Inflammatory macrophage (primary cell): ENCODE measurements at places on chromosomes 7 and 10.

GRCh38 chr10:6274484-6274883 is 71.8 kb downstream of the PFKFB3 start:
- DNase-seq, result no peak

DNA sequence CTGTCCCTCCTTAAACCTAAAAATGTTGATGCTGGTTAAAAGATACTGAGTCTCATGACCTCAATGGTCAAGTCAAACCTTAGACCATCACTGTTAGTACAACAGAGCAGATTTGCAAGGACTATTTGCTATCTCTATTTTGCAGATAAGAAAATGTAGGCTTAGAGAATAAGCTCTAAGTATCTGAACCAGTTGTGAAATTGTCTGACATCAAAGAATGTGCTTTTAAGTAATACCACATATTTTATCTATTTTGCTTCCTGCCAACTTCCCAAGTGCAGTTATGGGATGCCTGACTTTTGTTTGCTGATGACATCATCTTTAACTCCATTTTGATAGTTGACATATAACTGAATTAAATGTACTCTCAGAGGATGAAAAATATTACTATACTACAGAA is 83.6 kb upstream of the TMEM106B start:
- DNase-seq, result no peak

GRCh38 chr10:92119340-92119739 is 171.5 kb downstream of the CPEB3 start:
- peak; percentile 23 for DNase-seq

- no peak for DNase-seq
Observed at GRCh38 chr10:131532291-131532690, 220.8 kb upstream of the TCERG1L start.

- no peak for DNase-seq
Observed at GRCh38 chr10:3231951-3232730, 59.6 kb upstream of the PITRM1 start.

GRCh38 chr7:44225566-44226395 is 25.0 kb downstream of the YKT6 start:
- no peak for DNase-seq

DNA sequence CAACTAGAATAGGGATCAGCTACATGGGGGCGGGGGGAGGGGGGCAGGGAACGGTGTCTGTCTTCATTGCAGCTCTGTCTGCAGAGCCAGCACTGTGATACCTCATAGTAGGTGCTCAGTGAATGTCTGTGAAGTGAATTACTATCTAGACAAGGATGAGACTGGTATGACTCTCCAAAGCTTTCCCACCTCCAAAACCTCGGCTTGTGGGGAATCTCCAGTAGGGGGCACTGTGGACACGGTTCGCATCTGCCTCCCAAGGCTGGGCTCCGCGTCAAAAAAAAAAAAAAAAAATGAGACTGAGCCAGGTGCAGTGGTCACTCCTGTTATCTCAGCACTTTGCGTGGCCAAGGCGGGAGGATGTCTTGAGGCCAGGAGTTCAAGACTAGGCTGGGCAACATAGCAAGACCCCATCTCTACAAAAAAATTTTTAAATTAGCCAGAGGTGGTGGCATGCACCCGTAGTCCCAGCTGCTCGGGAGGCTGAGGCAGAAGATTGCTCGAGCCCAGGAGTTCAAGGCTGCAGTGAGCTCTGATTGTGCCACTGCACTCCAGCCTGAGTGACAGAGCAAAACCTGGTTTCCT is 9.6 kb downstream of the TRIM56 start:
- peak; percentile 60 for DNase-seq

DNA sequence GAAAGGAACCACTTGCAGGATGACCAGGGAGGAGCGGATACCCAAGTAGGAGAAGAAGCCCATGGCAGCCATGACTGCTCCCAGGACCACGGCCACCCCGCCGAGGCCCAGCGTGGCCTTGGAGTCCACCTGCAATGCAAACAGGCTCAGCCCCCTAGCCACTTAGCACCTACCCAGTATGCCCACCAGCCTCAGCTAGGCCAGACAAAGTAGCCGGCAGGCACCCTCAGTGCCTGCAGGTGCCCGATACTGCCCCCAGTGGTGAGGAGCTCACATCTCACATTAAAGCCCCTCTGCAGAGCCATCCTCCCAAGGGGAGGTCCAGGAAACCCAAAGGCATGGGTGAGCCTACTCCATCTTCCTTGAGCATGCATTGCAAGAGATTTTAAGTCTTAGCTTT is 6.6 kb downstream of the NPC1L1 start:
- peak; percentile 42 for DNase-seq

DNA sequence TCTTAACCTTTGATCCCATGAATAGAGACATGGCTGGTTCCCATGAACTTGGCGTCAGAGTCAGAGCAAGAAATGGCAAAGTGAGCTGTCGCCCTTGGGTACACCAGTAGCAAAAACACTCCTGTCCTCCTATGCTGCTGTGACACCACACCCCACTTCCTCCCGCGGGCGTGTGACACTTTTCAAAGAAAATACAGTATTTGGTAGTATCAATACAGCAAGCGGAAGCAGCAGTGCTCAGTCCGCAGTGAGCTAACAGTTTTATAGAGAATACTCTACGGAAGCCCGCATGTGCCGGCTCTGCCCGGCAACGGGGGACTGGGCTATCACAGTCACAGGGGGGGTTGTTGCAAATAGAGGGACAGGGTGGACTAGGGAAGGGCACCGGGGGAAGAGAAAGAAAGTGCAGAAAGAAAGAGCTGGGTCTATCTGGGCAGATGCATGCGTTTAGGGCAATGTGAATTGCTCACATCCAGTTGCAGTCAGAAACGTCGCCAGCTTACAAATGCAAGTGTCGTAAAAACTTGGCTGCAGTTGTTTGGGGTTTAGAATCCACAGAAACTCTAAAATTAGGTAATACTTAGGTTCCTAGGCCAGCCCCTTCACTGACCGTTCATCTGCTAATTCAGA is 49.8 kb downstream of the PRKCQ start:
- DNase-seq, result no peak

DNA sequence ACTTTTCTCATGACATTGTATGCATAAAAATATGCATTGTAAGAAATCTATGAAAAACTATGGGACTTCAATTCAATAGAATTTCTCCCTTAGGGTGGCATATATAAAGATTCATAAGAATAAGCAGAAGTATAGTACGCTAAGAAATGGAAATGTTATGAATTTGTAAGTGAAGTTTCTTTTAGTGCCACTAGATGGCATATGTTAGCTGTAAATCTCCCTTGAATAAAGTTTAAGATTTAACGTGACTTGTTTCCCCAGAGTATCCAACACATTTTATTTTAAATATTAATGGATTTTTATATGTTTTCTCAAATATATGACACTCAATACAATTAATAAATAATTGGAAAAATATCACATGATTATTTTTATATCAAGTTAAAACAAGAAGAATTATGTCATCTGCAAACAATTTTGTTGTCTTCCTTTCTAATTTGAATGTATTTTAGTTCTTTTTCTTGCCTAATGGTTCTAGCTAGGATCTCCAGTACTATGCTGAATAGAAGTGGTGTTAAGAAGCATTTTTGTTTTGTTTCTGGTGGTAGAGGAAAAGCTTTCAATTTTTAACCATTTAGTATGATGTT is 287.2 kb downstream of the HGF start:
- DNase-seq, result peak; percentile 52

DNA sequence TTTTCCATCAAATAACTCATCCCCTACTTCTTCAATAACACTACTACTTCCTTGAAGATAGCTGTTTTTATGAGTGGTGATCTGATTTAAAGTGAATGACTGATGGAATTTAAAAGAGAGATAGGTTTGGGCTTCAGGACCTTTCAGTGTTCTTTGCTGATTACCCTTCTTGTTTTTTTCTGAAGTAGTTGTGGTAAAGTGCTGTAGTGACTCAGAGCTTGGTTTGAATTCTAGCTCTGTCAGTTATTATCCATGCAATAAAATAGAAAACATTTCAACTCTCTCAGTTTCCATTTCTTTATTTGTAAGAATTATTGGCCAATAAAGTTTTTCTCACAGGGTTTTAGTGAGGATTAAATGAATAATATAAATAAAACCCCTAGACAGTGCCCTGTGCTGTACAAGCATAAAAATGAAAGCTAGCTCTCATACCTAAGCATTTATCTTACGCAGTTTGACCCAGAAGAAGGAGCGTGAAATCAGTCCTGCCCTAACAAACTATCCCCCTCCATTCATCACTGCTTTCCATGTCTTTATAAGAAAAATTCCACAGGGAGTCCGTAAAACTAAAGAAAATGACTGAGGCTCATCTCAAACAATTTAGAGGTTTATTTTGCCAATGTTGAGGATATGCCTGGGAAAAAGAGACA is 25.1 kb upstream of the AKAP9 start:
- no peak for DNase-seq

DNA sequence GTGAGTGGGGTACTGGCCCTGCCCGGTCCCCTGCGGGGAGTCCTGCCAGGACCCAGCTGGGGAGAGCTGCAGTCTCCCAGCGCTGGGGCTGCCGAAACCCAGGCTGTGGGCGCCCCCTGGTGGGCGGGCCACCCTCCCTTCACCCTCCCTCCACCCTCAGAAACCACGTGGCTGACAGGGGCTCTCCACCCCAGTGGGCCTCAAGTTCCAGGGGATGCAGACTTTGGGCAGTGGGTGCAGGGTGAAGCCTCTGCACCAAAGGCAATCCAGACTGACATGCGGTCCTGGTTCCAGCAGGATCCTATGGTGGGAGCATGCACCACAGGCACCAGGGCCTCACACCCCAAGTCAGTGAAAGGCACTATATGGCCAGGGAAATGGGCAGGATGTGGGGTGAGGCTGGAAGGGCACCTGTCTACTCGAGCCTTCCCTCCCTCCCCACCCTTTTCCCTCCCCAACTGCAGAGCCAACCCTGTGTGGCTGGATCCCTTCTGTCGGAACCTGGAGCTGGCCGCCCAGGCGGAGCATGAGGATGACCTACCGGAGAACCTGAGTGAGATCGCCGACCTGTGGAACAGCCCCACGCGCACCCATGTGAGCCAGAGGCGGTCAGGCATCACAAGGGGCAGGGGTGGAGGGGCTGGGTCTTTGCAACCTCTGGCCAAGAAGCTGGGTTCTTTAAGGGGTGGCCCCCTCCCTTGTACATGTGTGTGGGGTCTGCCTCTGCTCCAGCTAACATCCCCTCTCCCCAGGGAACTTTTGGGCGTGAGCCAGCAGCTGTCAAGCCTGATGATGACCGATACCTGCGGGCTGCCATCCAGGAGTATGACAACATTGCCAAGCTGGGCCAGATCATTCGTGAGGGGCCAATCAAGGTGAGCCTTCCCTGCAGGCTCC is 38.8 kb downstream of the PSAP start:
- peak; percentile 50 for DNase-seq

- DNase-seq, result no peak
Observed at GRCh38 chr10:103525901-103526300, 32.4 kb downstream of the NEURL1 start.

- no peak for DNase-seq
Observed at GRCh38 chr10:132102071-132102716, 36.4 kb downstream of the JAKMIP3 start.

DNA sequence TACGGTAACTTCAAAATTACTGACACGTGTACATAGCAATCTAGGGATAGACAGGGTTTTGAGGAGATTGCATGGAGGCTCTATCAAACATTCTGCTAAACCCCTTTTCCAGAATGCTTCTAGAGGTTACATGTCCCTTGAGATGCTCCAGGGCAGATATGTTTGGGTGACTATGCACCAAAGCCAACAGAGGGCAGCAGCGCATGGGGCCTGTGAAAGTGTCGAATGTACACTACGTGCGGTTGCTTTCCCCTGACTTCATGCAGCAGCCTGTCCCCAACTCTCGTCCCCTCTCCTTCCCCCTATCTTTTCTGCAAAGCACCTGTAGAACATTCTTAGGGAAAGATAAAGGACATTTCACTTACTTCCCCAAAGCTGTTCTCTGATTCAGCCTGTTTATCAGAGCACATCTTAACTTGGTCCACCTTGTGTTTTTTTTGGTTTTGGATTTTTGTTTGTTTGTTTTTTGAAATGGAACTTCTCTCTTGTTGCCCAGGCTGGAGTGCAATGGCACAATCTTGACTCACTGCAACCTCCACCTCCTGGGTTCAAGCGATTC is 90.2 kb downstream of the UBE3C start:
- DNase-seq, result peak; percentile 4

DNA sequence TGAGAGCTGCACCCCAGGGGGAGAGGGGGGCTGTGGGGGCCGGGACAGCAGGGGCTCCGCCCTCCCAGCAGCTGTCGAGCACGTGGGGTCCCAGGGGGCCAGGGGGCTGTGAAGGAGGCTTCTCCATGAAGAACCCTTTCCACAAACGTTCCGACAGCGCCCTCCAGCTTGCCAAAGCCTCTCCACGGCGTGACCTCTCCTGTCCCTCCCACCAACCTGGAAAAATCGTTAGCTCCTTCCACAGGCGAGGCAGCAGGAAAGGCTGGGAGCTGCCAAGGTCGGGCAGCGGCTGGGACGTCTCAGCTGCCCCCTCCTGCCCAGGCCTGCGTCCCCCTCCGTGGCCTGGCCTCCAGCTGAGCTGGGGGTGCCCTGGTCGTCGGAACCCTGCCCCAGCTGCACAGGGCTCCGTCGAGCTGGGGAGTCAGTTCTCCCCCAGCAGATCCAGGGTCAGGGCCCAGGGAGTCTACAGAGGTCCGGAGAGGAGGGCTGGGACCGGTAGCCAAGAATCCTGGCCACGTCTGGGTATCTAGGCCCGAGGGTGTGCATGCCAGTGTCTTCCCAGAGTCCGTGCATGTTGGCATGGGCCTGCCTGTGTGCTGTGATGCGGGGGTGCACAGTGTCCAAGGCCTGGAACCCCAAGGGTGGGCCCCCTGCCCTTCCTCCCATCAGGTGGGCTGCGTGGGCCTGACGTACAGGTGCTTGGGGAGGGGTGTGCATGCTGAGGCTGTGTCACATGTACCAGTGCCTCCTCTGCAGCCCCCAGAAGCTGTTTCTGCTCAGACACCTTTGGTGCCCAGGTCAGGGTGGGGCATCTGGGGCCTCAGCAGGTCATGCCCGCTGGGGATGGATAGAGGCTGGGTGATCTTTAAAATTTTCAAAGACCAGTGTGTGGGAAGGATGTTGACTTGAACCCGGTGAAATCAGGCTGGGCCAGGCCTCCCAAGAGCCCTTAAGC is 66.5 kb downstream of the UNCX start:
- DNase-seq, result no peak

DNA sequence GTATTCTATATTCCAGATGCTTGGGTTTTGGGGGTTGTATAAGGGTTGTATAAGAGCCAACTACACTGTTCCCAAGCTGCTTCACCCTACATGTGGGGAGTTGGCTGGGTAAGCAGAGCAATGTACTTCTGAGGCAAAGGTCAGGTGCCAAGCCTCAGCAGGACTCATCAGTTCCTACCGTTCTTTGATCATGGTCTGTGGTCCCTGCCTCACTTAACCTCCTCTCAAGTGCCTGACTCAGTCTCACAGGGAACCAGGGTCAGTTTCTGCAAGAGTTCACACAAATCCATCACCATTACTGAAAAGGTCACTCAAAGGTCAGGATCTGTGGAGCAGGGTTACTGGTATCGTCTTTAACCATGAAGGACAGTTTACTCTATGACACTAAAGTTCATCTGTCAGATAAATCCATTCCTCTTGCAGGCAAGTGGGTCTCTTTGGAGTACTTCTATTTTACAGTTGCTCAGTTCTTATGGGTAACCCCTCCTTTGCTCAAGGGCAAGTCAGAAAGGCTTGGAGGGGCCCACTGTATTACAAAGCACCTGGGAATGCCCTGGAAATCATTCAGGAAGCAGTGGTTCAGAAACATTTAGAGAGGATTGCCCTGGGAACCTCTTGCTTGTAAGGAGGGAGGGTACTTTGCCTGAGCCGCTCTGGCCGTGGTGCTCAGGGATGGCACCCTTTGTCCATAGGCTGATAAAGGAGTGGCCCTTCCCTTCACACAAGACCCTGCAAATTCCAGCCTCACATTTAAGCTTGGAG is 184.3 kb upstream of the CDCA7L start:
- no peak for DNase-seq
